H4 (cell line): ENCODE measurements at places on chromosomes 1 and 21. TPM values are rescaled to one million over a fixed set of nuclear protein-coding genes. Genes with fewer than 3 reads are reported as not detected.
A peak's percentile ranks its signal among the peaks of the same experiment; 100 is the strongest.

DNA sequence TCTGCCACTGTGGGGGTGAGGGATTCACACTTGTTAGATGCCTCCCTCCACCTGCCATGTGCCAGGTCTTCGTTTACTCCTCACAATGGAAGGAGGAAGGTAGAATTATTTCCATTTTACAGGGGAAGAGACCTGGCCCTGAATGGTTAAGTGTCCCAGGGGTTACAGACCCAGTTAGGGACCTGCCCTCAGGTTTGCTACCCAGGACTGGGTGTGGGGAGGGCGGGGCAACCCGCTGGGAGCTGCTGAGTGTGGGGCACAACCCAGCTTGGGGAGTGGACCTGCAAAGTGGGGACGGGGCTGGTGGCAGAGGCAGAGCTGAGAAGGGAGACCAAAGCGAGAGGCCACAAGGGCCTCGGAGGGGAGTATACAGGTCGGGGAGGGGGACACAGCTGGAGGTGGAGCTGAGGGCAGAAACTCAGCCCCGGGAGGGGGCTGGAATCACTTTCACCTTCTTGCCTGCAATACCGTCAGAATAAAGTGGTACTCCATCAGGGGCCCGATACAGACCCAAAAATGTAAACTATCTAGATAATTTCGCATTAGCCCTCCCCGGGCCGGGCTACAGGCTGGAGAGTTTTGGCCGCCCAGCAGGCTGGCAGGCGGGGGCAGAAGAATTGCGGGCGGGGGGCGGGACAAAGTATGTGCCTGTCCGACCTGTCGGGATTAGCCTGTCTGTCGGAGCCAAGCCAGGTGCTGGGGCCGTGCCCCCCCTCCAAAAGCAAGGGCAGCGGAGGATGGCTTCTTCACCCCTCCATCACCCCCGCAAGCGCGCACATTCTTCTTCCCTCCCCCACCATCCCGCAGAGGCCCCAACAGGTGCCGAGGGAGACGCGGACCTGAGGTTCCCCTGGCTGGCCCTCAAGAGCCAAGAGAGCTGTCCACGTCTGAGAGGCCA lies 1.4 kb downstream of the RSPO1 start:
- no peak for DNase-seq

Gene SPRR2A
- total RNA-seq: not detected in 2 replicates

DNA sequence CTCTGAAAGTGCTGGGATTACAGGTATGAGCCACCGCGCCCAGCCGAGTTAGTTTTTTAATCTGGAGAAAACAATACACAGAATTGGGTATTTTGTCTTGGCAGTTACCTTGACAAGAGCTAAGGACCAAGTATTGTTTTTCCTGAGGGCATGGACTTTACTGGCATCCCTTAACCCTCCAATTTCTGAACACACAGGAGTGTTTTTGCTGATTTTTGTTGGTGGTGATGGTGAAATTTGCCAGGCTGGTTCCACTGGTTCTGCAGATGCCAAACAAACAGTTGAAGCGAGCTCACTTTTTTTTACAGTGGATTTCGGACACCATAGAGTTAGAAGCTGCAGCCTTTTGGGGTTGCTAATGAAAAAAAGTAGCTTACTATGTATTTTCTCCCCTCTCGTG lies 37.2 kb upstream of the SH3D21 start:
- no peak for DNase-seq

DNA sequence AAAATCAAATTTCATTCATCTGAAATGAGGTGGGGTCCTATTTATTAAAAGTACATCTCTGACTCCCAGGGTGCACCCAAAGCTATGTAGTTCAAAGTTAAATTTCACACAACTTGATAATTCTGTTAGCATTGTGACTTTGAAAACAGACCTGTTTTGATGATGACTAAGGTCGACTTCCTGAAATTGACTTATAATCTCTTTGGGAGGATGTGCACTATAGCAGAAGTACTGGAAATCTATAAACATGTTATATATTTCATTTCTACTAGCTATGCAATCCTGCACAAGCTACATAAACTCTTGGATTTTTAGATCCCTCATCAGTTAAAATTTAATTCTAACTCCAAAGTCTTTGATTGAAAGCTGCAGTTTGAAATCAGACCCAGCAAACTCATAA lies 507.6 kb downstream of the NEGR1 start:
- no peak for DNase-seq

DNA sequence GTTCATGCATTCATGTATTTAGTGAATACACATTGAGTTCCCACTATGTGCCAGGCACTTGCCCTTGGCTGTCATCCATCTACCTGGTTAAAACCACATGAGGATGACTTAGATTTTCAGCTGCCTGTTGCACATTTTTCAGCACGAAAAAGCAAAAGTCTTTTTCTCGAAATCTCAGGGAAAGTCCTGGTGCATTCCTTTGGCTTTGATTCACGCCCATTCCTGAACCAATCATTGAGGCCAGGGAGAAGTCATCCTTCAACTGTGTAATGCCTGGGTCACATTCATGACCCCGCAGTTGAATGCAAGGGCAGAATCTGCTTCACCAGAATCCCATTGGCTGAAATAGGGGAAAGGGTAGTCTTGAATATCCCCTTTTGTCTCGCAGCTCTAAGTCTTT lies 84.4 kb downstream of the RNF220 start:
- no peak for DNase-seq

GRCh38 chr1:154609398-154610380 lies 1.7 kb upstream of the ADAR start:
- no peak for DNase-seq

DNA sequence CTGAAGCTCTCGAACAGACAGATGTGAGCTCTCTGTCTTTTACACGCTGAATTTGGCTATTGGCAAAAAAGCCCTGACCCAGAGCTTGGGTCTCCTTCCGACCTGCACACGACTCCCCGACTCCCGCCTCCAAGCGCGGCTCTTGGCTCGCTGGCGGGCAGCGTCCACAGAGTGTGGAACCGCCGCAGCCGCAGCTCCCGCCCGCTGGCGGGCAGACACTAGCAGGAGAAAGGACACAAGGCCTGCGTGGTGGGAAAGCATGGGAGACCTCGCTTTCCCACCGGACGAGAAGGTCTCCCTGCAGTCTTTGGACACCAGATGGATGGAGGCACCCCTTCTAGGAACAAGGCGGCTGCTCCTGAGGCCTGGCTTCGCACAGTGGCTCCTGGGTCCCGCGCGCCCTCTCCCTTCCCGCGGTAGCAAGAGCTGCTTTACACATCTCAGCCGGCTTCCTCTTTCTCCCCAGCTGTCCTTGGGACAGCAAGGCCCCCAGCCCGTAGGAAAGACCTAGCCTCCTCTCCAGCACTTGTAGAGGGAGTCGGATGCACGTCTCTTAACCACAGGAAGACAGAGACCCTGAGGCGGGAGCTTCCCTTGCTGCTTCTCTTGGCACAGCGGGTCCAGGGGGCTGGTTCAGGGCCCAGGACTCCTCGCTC lies 92.1 kb downstream of the PRKAB2 start:
- no peak for DNase-seq

- no peak for DNase-seq
These were observed 43.9 kb downstream of the SWT1 start for GRCh38 chr1:185200889-185201288.

- no peak for DNase-seq
These were observed 162.5 kb upstream of the C1orf174 start for GRCh38 chr1:4062560-4062959.

Gene IL19
- not detected in 2 replicates for total RNA-seq

Gene TMEM125
- total RNA-seq: not detected in 2 replicates

Gene C1QTNF12
- 0.21 TPM in 1 of 2 replicates, not detected in the other for total RNA-seq

DNA sequence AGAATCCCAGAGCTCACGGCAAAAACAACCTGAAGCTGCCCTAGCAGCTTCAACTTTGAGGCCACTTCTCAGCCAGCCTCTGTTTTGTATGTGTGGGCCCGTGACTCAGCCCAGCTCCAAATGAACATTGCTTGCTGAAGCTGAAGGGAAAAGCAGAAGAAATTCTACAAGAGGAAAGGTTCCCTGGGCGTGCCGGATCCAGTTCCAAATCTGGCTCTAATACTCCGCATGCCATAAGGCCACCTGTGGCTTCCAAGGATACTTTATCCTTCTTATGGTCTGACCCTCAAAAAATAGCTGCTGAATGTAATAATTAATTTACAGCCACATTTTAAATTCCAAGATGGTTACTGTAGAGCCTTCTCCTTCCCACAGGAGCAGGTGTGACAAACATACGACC lies 24.3 kb downstream of the TSPAN2 start:
- DNase-seq: no peak

Gene PEF1
- total RNA-seq: 94.3 and 94.6 TPM in 2 replicates

Gene CACHD1
- total RNA-seq: 6.9 and 9.1 TPM in 2 replicates

Gene ADGRL2
- 29.4 and 36.4 TPM in 2 replicates for total RNA-seq

DNA sequence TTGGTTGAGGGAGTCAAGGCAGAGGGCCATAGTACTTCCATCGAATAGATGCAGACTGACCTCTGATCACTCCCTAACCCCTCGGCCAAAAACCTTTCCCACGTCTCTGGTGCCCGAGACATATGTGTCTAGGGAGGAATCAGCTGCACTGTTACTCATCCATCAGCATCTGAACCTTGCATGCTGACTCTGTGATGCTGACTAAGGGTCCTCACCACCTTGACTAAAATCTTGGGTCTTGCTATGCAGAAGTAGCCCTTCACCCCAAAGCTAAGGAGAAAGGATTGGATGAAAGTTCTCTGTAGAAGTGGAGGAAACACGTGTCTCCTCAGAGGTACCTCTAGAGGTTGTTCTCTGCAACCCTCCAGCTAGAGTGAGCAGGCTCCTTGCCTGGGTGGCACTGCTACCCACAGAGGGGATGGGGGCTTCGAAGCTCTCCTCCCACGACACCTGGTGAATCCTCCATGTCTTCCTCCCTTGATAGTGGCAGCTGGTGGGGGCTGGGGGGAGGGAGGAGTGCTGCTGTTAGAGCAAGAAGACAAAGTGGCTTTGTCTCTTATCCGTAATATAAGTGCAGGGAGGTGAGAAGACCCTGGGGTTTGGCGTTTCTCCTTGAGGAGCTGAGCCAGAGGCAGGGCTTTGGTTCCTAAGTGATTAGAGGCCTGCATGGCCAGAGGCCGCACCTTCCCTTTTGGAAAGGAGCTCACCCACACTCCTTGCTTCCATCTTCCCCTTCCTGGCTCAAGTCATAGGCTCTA lies 45.1 kb downstream of the ATP2B4 start:
- no peak for DNase-seq

DNA sequence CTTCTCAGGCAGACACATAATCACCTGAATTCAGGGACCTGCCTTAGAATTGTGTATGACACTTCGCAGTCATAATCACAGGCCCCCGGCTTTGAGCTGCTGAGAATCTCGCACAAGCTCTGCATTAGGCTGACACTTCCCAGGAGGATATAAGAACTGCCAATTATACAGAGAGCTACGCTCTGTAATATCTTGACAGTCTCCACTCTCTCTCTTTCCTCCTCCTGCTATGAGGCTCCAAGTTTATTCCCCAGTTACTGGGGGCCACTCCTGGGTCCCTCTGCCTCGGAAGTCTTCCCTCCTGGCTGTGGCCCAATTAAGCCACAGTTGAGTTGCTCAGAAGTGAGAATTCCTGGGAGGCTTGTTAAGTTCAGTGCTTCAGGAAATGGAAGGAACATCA lies 42.7 kb downstream of the EBNA1BP2 start:
- no peak for DNase-seq

GRCh38 chr1:169044971-169045370 lies 61.5 kb upstream of the ATP1B1 start:
- no peak for DNase-seq

GRCh38 chr21:37061926-37062592 lies 10.8 kb downstream of the PIGP start:
- peak; percentile 51 for DNase-seq

DNA sequence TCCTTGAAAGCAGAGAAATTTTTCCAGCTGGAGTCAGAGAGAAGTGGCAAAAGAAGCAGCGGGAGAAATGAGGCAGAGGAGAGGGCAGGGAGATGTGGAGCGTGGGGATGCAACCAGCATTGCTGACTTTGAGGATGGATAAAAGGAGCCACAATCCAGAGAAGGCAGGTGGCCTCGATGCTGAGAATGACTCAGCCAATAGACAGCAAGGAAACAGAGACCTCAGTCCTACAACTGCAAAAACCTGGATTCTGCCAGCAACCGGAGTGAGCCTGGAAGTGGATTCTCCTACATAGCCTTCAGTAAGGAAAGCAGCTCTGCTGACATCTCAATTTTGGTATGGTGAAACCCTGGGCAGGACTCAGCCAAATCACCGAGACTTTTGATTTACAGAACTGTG lies 128.9 kb upstream of the ATP1B1 start:
- DNase-seq: no peak

GRCh38 chr1:157113106-157113505 lies 13.5 kb upstream of the ETV3L start:
- DNase-seq: no peak

DNA sequence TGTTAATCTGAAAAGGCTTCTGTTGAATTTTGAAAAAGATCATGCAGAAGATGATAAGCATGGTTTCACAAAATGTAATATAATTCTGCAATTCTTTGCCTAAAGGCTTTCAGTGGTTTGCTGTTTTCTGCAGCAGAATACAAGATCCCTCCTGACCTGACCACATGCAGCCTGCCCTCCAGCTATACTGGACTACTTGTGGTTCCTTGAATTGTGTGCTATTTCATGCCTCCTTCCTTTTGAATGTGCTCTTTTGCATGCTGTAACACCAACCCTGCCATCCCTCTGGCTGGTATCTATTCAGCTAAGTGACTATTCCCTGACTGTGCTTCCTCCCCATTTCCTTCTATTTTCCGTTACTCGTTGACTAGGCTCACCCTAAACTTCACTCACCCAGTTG lies 55.5 kb downstream of the CACNA1E start:
- no peak for DNase-seq

Gene CTPS1
- 38.7 and 56.2 TPM in 2 replicates for total RNA-seq
